GM13976 (cell line): ENCODE measurements at places on chromosomes 3 and 15.

- DNase-seq = no peak
Measured at GRCh38 chr3:59285560-59285959, 235.7 kb upstream of the CFAP20DC start.

DNA sequence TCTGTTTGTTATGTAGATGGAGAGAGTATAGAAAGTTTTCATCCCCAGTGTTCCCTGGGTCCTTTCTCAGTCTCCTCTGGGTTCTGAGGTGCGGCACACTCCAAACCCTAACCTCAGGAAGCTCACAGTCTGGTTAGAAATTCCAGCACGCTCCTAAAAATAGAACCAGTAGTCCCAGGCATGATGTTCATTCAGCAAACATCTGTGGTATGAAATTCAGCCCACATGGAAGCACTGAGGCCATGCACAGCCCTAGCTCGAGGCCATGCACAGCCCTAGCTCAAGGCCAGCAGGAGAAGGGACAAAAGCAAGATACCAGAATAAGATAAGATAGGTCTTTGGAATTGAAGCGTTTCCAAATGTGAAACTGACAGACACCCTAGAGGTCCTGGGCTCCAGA is 82.3 kb upstream of the OXTR start:
- no peak for DNase-seq

- DNase-seq = no peak
Measured at GRCh38 chr3:2876362-2876761, 233.8 kb downstream of the IL5RA start.

DNA sequence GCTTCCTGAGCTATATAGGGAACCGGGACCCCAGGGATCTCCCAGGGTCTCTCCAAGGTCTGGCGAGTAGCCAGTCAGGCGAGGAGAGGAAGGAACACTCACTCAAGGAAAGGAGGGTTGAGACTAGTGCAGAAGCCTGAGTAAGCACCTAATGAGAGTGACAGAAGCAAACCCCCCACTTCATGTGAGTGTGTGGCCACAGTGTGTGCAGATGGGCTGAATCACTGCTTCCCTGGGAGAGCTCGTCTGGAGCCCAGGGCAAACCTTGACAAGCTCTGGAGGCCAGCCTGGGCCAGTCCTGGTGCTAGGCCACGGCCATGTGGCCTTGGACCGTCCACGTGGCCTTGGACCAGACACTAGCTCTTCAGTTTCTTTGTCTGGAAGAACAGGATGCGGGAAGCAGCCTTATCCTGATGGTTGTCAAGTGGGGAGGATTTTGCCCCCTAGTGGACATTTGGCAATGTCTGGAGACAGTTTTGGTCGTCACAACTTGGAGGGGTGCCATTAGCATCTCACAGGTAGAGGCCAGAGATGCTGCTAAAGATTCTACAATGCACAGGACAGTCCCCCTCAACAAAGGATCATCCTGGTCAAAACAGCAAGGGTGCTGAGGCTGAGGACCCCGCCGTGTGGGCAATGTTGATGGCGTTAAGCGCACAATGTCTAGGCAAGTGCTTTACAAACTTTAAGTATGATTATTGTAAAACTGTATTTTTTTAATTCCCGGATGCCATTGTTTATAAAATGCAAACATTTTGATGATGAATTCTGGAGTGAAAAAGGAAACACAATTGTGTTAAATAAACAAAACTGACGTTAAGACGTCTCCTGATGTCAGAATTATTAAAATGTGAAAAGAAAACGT is 34.8 kb upstream of the CTSH start:
- DNase-seq = peak; percentile 72

DNA sequence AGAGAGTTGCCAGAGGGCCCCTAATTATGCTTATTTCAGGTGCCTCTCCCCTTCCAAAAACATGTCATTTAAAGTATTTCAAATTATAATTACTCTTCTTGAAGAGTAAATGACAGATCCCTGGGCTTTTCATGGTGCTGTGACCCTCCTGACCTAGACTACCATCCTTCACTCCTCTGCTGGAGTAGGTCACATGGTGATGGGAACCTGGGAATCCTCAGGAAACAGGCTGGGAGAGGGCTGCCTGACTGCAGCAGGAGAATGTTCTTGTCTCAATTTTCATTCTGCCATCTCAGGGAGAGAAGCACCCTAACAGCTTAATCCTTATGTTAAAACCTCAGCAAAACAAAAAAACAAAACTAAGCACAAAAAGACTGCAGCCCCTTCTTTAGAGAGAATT is 24.6 kb downstream of the PGBD4 start:
- no peak for DNase-seq

DNA sequence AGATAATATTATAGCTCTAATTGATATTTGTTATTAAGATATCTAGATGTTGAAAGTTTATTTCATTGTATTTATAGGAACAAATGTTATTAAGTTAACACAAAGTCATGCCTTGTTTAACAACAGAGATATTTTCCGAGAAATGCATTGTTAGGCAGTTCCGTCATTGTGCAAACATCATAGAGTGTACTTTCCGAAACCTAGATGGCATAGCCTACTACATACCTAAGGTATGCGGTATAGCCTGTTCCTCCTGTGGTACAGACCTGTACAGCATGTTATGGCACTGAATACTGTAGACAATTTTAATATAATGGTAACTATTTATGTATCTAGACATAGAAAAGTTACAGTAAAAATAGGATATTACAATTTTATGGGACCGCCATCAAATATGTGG is 114.3 kb downstream of the NAALADL2 start:
- DNase-seq = no peak

DNA sequence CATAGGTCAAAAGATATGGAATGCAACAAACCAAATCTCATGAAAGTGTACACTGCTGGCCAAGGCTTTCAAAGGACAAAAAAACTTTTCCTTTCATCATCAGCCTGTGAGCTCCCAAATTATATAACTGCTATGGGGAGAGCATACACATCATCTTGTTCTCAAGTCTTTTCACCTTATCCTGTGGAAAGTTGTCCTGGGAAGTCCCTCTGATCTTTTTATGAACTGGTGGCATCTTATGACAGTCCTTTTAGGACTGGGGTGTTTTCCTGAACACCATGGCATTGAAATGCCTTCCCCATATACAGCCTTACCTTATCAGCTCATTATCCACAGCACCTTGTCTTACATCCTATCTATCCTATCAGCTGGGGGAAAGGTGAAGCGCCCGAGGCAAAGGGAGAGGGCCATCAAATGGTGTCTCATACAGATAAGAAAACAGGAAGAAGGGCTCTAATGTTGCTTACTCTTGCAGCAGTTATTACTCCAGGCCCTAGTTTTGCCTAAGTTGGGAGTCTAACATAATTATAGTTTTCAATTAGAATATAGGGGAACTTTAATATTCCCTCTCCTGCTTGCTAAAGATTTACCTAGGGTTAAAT is 61.5 kb upstream of the GOLIM4 start:
- DNase-seq = no peak

DNA sequence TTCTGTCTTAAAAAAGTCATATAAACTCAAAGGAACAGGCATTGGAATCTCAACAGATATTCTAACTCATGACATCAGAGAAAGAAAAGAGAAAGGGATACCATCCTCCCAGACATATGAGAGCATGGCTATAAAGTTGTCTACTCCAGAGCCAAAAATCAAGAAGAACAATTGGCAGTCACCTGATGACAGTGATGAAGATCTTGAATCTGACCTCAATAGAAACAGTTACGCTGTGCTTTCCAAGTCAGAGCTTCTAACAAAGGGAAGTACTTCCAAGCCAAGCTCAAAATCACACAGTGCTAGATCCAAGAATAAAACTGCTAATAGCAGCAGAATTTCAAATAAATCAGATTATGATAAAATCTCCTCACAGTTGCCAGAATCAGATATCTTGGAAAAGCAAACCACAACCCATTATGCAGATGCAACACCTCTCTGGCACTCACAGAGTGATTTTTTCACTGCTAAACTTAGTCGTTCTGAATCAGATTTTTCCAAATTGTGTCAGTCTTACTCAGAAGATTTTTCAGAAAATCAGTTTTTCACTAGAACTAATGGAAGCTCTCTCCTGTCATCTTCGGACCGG is 35.9 kb downstream of the UNC13C start:
- DNase-seq = no peak

DNA sequence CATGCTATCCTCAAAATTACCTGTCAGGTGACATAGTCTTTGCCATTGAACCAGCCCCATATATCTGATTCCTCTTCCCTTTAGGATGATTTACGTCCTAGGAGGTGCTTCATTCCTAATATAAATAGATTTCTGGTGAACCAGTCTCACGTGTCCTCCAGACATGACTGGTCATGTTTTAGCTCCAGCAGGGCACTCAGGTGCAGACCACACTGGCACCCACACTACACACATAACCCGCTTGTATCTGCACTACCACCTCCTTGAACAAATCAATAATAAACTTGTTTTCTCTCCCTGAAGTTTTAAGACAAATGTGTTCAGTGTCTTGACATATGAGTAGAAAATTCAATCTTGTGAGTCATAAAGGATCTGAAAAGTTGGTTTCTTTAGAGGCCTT is 155.5 kb downstream of the GOLIM4 start:
- DNase-seq = no peak

- DNase-seq = no peak
Measured at GRCh38 chr15:60787837-60788691, 309.1 kb upstream of the ICE2 start.

- peak; percentile 41 for DNase-seq
Measured at GRCh38 chr15:89179966-89180875, 41.2 kb downstream of the RLBP1 start.

DNA sequence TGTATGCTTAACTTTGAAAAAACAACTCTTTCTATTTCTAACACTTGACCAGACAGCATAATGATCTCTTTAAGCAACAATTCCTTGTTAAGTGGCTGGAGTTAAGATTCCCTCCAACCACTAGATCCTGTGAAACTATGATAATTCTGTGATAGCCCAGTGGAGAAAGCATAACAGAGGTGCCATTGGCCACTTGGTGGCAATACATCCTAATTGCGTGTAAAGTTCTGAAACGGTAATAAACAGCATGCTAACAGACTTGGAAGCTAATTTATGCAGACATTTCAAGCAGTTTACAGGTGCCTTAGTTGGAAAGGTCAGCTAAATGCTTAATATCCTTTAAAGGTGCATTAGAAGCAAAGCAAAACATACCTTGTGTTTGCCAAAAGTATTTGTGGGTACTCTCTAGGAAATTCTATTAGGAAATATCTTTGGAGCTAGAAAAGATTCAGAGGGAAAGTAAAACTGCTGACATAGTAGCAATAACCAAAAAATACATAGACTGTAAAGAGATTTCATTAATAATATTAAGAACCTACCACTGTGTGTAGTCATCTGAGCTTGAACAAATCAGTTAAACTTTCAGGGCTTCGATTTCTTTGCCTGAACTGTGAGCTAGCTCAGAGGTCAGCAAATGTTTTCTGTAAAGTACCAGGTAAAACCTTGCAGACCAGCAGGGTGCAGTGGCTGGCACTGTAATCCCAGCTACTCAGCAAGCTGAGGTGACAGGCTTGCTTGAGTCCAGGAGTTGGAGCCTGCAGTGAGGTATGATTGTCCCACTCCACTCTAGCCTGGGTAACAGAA is 19.0 kb upstream of the CSTA start:
- no peak for DNase-seq

DNA sequence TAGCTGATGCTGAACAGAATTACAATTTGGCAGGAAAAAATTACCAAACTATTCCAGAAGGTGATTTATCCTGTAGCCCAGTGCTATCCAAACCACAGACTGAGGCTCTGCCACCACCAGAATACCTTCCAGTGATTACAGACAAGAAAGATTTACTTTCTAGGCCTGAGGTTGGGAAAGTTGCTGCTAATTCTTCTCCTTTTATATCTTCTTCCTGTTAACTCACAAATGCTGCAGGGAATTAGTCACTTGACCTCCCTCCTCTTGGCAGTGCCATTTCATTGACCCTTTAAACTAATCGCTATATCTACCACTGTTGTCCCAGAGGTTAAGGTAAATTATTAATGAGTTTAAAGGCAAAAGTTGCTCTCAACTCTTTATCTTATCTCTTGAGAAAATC is 118.4 kb downstream of the CTNNB1 start:
- no peak for DNase-seq

GRCh38 chr3:105948101-105948500 is 79.3 kb upstream of the CBLB start:
- DNase-seq = no peak
